ENCODE measurements at places on chromosomes 3 and 15.

GRCh38 chr3:194034346-194035336 lies 101.3 kb upstream of the HES1 start:
- DNase-seq, result no peak

GRCh38 chr3:122918576-122919290 lies 108.8 kb downstream of the SEMA5B start:
- no peak for DNase-seq

DNA sequence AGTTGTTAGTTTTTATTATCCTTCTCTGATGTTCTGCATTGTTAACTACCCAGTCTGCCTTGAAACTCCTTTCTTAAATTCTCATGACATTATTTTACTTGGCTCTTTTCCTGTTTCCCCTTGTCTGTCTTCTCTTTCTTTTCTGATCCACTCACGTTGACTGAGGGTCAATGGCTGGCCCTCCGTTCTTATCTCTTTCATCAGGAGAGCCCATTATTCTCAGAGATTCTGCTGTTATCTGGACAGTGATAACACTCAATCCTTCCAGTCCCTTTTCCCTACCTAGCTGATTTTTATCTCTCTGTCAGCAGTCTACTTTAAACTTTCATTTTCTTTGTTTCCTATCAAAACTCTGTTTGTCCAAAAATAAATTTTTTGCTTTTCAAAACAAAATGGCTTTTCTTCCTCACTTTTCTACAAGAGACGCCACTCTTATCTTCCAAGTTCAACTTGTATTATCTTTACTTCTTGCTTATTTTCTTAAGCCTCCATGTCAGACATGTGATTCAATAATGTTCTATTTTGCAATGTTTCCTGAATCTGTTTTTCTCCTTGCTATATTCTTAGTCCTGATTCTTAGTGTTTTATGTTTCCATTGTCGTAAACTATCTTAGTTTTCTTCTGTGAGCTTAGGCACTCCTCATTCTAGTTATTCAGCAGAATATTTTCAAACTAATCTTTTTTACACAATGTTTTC lies 120.2 kb downstream of the NEDD4 start:
- no peak for DNase-seq

DNA sequence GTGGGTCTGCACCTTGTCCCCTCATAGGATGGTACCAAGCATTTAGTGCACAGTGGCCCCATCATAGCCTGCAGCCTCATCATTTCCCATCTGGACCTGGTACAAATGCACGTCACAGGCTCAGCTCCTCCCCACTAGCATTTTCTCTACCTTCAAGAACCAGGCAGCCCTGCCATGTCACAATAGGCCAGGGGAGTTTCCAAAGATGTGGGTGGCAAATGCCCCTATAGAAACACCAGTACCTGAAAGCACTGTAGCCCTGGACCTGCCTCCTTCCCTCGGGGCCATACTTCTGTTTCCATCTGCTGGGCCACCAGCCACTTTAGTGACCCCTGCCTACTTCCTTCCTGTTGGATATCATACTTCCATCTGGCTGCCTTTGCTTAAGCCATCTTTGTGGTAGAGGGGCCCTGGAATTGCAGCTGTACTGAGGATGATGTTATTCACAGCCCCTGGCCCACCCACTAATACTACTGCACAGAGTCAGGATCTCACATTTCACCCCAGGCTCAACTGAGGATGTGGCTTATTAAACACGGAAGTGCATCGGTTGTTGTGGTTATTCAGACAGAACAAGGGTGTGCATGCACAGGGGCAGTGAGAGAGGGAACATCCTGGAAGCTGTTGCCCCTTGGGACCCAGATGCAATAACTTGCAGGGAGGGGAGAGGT lies 3.8 kb downstream of the TCTA start:
- no peak for DNase-seq

DNA sequence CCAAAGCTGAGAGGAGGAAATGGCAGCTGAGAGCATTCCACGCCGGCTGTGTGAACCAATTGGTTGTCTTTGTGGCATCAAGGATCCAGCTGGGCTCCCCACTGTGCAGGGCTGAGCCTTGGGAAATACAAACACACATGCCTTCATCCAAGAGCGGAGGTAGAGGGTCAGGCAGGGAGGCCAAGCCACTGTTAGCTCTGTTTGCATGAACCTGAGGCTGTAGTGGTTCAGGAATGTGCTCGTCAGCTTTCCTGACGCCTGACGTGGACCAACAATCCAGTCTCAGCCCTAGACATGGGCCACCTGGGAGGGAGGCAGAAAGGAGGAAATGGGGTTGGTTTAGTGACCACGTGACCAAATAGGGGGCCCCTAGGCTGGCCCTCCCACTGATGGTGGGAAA lies 276.9 kb downstream of the TLE3 start:
- peak; percentile 66 for DNase-seq

GRCh38 chr3:130783629-130784028 lies 37.0 kb upstream of the PIK3R4 start:
- DNase-seq, result no peak

DNA sequence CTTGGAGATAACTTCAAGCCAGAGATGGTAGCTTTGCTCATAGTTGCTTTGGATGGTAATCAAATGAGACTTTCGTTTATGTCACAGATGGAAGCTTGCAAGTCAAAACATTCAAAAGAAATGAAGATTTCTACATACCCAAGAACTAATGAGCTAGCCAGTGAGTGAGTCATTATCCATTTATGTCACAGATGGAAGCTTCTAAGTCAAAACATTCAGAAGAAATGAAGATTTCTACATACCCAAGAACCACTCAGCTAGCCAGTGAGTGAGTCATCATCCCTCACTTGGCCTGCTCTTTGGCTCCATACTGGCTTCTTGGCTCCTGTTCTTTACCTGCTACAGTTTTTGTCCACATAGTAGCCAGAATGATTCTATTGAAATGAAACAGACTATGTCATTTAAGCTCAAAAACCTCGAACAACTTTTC lies 559.8 kb upstream of the CBLB start:
- no peak for DNase-seq

DNA sequence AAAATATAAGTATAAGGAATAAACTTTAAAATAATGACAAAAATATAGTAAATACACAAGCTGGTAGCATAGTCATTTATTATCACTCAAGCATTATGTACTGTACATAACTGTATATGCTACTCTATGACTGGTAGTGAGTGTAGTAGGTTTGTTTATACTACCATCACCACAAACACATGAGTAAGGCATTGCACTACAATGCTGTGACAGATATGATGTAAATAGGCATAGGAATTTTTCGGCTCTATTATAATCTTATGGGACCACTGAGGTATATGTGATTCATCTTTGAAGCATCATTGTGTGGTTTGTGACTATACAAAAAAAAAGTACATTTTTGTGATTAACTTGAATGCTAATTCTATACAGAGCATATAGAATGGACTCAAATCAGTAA lies 35.3 kb upstream of the FBN1 start:
- DNase-seq, result no peak

- DNase-seq, result no peak
Measured at GRCh38 chr15:65796610-65797078, 4.6 kb upstream of the DENND4A start.

Data from ecto neural progenitor cell (in vitro differentiated cells).